Stimulated activated CD4-positive, alpha-beta T cell treated with anti-CD3 and anti-CD28 coated beads, Interleukin-12 subunit alpha, Interleukin-12 subunit beta, amount 100 ng/mL, for 48 hours (primary cell): ENCODE measurements at places on chromosomes 1 and 21.

DNA sequence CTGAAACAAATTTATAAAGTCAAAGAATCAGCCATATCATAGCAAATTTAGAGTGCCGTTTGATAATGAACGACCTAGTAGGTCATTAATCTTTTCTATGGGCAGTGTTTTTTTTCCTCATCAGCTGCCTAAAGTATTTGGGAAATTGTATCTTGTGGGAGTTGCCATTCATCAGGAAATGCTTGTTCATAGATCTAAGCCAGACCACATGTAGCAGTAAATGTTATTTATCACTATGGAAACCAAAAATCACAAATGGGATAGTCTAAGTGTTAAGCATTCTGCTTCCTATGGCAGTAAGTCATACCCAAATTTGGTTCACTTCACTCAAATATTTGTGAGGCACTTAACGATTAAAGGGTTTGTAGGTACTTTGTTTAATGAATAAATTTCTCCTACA is 52.9 kb downstream of the LRRC8D start:
- no peak for DNase-seq

- DNase-seq: no peak
These were observed 543.0 kb upstream of the DAB1 start for GRCh38 chr1:57966751-57967406.

- DNase-seq: no peak
These were observed 45.8 kb downstream of the TENT5C start for GRCh38 chr1:117651616-117652015.

- DNase-seq: no peak
These were observed 392.0 kb downstream of the PLPP3 start for GRCh38 chr1:56187405-56187804.

DNA sequence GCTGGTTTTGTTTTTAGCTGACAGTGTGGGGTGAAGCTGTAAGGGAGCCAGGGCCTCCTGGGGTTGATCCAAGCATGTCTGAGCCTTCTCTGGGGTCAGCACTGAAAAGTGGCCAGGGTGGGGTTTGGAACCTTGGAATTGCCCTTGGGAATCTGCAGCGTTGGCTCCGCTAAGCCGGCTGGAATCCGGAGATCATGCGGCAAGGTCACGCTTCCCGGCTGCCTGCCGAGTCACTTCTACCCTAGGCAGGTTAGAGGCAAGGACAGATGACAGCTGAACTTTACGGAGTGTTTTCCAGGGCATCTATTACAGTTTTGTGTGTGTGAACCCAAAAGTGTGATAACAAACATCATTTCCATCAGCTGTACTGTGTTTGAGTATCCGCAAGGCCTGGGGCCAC is 17.1 kb downstream of the ABCG1 start:
- DNase-seq: no peak

DNA sequence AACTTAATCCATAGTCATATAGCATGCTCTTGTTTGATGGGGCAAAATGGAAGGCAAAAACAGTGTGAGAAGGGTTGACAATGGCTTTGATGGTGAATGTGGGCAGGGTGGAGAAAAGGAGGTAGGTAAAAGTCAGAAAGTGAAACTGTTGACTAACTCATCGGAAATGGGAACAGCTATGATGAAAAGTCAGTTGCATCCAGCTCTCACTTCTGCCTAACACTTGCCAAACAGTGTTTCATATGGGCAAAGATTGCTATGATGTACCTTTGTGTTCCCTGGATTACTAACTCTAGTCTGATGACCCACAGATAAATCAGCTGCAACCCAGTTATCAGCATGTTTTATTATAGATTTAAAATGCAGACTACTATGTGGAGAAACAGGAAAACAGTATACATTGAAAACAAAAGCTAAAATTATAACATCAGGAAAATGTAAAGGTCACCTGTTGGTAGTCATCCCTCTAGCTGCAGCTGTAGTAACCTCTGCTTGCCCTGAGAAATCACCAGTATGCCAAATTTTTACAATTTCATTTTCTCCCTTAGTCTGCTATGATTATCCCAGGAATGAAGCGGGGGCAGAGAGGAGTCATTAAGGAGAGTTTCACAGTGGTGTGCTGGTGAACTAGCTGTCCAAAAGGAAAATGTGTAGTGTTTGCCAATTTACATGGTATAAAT is 11.7 kb downstream of the TNFSF18 start:
- DNase-seq: no peak

DNA sequence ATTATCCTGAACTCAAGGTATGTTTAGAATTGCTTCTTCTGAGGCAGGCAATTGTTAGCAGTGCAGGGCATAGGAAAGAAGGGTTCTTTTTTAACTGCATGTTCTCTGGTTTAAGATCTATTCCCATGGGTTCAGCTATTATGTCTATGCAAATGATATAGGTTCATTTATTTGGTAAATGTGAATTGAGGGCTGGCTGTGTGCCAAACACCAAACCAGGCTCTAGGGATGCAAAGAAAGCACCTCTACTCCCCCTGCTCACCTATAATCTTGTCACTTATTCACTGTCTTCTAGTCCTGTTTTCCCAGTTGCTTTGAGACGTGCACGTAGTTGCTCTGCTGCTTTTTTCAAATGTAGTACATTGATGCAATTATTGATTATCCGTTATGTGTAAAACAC is 691 bp upstream of the KIFAP3 start:
- DNase-seq: no peak

GRCh38 chr1:209354840-209355165 is 228.7 kb upstream of the CAMK1G start:
- DNase-seq: no peak

DNA sequence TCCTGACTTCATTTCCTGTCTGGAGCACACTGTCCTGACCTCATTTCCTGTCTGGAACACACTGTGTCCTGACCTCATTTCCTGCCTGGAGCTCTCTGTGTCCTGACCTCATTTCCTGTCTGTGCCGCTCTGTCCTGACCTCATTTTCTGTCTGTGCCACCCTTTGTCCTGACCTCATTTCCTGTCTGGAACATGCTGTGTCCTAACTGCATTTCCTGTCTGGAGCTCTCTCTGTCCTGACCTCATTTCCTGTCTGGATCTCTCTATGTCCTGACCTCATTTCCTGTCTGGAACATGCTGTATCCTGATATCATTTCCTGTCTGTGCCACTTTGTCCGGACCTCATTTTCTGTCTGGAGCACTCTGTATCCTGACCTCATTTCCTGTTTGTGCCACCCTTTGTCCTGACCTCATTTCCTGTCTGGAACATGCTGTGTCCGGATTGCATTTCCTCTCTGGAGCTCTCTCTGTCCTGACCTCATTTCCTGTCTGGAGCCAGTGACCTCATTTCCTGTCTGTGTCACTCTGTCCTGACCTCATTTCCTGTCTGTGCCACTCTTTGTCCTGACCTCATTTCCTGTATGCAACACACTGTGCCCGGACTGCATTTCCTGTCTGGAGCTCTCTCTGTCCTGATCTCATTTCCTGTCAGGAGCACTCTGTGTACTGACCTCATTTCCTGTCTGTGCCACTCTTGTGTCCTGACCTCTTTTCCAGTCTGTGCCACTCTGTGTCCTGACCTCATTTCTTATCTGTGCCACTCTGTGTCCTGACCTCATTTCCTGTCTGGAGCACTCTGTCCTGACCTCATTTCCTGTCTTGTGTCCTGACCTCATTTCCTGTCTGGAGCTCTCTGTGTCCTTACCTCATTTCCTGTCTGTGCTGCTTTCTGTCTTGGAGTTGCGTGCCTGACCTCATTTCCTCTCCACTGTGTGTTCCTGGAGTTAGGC is 27.6 kb downstream of the SKI start:
- peak; percentile 72 for DNase-seq

- DNase-seq: no peak
These were observed 121.2 kb upstream of the KIAA0040 start for GRCh38 chr1:175313672-175314225.

- no peak for DNase-seq
These were observed 249.9 kb downstream of the LRRIQ3 start for GRCh38 chr1:73948055-73948454.

- no peak for DNase-seq
These were observed 76.8 kb upstream of the AKT3 start for GRCh38 chr1:243926803-243927245.

GRCh38 chr1:101300916-101301315 is 64.1 kb downstream of the S1PR1 start:
- DNase-seq: no peak

DNA sequence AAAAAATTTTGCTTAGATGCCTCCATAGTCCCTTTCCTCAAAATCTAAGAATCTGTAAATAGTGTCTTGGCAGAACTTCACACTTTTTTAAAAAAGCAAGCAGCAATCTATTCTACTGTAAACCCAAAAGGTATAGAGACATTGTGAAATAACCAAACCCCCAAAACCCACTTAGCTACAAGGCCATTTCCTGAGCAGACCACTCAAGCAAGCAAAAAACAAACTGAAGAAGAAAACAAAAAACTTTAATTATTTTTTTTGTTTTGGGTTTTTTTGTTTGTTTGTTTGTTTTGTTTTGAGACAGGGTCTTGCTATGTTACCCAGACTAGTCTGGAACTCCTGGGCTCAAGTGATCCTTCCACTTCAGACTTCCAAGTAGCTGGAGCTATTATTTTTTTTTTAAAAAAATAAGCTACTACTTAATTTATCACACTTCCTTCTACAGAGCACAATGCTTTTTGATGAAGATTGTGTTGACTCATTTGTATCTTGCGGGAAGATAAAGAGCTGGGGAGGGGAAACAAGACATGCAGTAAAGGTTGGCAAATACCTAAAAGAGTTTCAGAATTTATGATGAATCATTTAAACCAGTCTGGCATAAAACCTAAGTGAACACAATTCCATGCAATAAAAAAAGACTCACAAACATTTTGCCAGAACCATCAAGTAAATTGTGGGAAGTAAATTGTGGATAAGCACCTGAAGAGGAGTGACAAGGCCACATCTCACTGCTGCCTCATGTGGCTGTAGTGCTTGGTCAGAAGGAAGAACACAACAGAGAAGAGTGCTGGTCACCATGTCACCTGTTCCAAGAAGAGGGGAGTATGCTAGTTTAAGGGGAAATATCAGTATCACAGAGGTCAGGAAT is 2.7 kb upstream of the PTPN22 start:
- DNase-seq: no peak

DNA sequence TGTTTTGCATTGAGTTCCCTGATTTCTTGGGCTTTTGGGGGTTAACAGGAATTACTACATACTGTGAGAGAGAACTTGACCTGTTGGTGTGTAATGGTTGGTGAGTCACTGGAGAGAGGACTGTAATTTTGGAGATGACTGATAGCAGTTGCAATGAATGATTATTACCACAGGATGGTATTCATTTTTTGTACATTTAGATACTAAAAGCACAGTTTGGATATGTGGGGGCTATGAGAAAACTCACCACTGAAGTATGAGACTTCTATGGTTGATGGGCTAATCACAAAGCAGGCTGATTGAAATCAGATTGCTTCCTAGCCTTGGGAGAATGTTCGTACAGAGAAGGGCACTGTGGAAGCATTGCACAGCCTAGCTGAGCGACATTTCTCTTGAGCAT is 1571.3 kb upstream of the PRMT6 start:
- no peak for DNase-seq

- no peak for DNase-seq
These were observed 20.4 kb upstream of the GNG12 start for GRCh38 chr1:67853704-67854103.

DNA sequence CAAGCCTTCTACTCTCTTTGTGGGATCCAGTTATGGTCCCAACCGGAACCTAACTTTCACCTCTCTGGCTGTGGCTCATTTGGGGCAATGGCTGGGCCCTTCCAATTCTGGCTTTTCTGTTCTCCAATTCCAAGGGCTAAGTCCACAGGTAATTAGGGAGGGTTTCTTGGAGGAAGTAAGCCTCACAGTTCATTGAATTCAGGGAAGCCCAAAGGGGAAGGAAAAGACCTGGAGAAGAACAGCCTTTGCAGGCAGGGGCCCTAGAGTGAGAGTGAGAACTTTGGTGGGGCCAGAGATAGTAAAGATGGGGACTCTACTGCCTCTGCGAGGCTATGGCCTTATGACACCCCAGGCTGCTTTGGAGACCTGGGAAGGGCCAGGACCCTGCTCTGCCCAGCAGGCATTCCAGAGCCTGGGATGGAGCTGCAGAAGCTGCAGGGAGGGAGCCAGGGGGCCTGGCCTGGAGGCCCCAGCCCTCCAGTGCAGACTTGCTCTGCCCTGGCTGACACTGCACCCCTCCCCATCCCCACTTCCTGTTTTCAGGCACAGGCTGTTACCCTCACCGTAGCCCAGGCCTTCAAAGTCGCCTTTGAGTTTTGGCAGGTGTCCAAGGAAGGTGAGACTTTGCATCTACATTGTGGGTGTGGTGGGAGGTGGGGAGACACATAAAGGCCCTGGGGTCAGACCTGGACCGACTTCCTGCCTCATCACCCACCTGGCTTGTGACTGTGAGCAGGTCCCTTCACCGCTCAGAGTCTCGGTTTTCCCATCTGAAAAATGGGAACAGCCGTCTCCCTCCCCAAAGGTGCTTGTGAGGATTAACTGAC is 18.9 kb downstream of the LDLRAP1 start:
- DNase-seq: peak; percentile 45

DNA sequence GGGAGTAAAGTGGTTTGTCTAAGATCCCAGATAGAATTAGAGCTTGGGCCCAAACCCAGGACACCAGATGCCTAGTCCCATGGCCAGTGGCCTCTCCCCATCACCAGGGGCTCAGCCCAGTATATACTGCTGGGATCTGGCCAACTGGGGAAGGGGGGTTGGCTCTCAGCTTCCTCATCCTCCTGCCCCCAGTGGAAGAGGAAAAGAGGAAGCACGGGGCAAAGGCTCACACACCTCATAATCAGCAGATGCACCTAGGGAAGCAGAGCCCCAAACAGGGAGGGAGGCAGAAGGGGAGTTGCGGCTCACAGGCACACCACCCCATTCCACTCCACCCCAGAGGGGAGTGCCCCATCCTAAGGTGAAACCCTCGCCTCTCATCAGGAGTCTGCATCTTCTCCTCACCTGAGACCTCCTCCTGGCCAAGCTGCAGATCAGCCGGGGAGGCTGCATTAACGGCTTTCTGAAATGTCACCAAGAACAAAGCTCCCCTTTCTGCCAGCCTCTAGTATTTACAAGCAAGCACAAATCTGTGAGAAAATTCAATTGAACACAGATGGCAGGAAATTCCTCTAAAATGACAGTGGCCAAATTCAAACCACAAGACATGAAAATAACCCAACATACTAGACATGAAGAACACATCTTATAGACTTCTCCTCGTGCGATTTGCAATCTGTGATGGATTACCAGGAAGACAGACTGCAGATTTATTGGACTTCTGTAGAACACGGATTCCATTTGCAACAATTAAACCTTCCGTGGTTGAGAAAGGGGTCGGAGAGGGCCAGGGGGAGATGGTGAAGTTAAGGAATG is 82.8 kb downstream of the GLIS1 start:
- DNase-seq: no peak

DNA sequence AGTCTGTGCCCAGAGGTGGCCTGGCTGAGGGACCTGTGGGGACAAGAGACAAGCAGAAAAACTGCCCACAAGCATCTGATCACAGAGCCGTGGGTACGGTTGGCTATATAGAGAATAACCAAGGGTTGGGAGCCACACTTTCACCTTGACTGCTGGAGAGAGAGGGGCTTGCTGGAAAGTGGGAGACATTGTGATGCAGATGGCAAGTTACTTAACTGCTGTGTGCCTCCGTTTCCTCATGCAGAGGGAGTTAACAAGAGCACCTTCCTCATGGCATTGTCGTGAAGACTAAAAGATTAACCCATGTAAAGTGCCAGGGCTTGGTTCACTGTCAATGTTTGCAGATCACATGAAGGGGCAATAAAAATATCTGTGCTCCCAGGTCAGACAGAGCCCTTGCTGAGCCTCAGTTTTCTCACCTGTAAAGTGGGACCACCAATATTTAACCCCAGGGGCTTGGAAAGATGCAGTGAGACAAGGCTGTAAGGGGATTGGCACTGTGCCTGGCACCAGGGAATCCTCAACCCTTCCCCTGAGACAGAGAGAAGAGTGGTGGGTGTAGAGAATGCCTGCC is 52.8 kb downstream of the SDC3 start:
- DNase-seq: no peak

GRCh38 chr21:23402929-23403520 is 2204.3 kb downstream of the MRPL39 start:
- no peak for DNase-seq
